NCI-H524 treated with DMSO at 0.1 percent for 48 hours (cell line): ENCODE measurements at places on chromosomes 6 and 20.

GRCh38 chr6:114581293-114581692 lies 238.5 kb upstream of the HS3ST5 start:
- DNase-seq: no peak

GRCh38 chr6:149217466-149217888 lies 100.0 kb upstream of the TAB2 start:
- DNase-seq: no peak

DNA sequence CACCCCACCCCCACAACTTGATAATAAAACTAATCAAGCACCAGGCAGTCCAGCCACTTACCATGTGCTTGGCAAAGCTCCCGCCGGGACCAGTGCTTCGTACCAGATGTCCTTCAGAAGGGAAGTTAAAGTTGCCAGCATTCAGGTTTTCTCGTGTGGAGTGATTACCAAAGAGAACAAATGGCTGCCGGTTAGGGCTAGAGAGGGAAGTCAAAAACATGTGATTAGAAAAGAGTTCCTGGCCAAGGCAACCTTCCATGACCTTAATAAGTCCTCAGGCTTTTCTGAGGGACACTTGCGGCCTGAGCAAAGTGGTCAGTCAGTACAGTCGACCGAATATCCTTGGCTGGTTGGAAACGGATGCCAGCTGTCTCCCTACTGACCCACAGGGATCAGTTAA lies 67.0 kb downstream of the DNAAF9 start:
- DNase-seq: peak; percentile 13

GRCh38 chr20:25288291-25289181 lies 40.7 kb downstream of the PYGB start:
- no peak for DNase-seq

DNA sequence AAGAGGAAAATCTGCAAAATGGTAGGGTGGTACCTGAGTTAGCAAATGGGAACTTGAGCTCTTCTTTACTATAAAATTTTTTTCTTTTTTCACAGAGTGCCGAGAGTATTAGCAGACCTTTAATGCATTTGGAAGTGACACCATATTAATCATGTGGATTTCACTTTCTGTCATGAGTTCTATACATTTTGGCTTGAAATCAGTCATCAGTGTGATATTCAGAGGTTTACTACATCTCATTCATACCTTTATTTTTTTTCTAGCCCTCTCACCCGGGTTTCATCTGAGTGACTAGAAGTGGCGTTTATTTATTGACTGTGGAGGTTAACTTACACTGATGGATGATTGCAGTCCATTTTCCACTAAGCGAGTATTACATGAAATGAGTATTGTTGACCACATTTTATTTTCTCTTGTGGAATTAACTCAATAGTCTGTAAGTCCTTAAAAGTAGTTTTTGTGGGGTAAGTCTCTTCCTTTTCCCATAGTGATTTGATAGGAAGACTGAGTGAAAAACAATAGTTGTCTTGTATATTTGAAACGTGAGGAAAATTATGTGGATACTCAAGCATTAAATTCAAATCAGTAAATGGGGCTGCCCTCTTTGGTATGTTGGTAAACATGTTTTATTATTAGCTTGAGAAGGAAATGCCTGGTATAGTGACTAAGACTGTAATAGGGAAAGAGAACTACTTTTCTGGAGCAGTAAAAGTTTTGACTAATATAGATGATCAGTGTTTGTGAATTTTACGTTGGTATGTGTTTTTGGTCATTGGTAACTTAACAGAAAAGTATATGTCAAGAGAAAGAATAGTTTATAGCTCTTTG lies 55.5 kb downstream of the JARID2 start:
- DNase-seq: no peak

DNA sequence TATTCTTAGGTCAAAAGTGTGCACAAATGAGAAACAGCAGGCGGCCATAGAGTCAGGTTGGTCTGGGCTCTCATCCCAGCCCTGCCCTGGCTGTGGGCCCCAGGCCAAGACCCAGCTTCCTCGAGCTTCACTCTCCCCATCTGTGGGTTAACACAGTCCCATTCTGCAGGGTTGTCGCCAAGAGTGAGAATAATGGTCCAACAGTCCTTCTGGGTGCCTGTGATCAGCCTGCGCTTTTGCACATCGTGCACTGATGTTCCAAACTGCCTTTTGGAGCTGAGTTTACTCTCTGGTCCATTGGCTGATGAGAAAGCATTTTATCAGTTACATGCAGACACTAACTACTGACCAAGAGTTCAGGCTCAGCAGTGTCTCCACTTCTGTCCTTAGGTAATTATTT lies 82.6 kb downstream of the INSM1 start:
- no peak for DNase-seq

DNA sequence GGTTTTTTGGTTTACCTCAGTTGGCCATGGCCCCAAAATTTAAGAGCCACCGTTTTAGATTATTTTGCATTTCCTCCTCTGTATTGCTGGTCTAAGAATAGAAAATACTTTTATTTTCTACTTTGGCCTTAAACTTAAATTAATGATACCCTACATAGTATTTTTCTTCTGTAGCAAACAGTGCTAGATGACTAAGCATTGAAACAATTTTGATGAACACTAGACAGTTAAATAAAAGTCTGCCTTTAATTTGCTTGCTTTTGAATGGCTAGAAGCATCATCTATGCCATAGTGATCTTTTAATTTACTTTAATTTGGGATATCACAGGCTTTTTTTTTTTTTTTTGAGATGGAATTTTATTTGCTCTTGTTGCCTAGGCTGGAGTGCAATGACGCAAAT lies 106.4 kb downstream of the CD109 start:
- DNase-seq: no peak

DNA sequence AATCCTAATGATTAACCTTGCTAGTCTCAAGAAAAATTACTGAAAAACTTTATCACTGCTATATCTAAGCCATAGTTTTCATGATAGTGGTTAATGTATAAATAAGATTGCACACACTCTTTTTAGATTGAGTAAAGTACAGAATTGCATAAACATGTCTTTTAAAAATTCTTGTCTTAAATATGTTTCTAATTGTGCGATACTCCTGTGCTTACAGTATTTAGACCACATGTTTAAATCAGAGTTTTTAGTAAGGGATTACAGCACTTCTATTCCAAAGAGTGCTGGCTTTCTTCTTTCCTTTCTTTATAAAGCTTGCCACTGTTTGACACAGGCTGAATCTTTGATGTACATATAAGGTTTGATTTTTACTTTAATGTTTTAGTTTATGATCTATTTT lies 36.8 kb upstream of the RGS17 start:
- DNase-seq: no peak

DNA sequence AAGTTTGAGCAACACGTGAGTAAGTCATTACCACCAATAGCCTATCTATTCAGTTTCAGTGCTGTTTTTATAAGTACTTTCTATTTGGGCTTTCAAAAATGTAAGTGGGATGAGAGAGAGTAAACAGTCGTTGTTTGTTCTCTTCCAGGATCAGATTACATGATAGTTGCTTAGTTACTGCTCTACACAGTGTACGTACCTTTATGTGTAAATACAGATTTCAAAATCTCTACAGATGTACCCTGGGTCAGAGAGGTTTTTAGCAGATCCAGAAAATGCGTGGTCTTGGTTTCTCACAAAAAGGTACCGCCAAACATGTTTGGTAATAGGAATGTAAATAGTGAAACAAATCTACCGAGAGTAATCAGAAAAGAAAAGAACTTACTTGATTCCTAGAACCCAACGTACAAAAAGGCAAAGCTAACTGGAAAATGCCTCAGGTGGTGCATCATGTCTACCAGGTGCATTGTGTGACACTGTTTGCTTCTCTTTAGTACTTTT lies 421.1 kb downstream of the BCKDHB start:
- DNase-seq: no peak

GRCh38 chr20:61322151-61322865 lies 70.2 kb downstream of the CDH4 start:
- DNase-seq: no peak

GRCh38 chr6:28947831-28948270 lies 24.1 kb upstream of the TRIM27 start:
- peak; percentile 2 for DNase-seq

GRCh38 chr20:9409352-9409751 lies 105.0 kb upstream of the LAMP5 start:
- DNase-seq: no peak

DNA sequence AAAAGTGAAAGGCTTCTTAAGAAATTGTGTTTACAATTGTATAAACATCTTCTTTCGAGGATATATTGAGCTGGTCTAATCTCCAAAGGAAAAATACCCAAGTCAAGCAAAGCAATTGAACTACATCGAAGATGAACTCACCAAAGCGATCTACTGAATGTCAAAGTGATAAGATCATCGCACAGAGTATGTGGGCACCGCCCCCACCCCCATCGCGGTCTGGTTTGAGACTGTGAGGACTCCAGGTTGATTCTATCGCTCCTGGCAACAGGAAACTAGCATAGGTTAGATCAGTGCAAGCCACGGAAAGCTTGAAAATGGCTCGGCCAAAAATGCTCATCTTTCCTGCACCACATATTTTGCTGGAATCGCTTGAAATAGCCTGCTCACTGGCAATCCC lies 133.2 kb upstream of the RPS6KA2 start:
- no peak for DNase-seq
